Hepatocyte (in vitro differentiated cells): ENCODE measurements at places on chromosomes 3 and 15.

- DNase-seq: no peak
- H3K4me1 ChIP-seq: no peaks in the 10 kb centered on the region
- H3K27ac ChIP-seq: no peak overlapping the region
- H3K36me3 ChIP-seq: no peaks in the 10 kb centered on the region
- no peak overlapping the region for H3K4me3 ChIP-seq
These were observed 121.4 kb downstream of the FBLN2 start for GRCh38 chr3:13670292-13670691.

- peaks cover 23% of the 10 kb centered on the region for H3K36me3 ChIP-seq
- H3K4me1 ChIP-seq: no peaks in the 10 kb centered on the region
- no peaks in the 10 kb centered on the region for H3K27me3 ChIP-seq
- DNase-seq: no peak
- no peak overlapping the region for H3K27ac ChIP-seq
- H3K4me3 ChIP-seq: no peak overlapping the region
These were observed 27.1 kb downstream of the GOLGB1 start for GRCh38 chr3:121722411-121722810.

DNA sequence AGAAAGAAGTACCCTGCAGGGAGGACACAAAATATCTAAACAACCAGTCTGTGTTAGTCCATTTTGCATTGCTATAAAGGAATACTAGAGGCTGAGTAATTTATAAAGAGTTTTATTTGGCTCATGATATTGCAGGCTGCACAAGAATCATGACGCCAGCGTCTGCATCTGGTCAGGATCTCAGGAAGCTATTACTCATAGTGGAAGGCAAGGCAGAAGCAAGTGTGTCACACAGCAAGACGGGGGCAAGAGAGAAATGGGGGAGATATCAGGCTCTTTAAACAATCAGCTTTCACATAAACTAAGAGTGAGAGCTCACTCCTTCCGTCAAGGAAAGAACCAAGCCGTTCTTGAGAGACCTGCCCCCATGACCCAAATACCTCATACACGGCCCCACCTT, 614.8 kb downstream of the ZIC1 start:
- no peaks in the 10 kb centered on the region for H3K4me1 ChIP-seq
- H3K27me3 ChIP-seq: no peaks in the 10 kb centered on the region
- DNase-seq: no peak
- H3K27ac ChIP-seq: no peak overlapping the region
- no peaks in the 10 kb centered on the region for H3K36me3 ChIP-seq

GRCh38 chr15:66937588-66937987, 127.8 kb upstream of the SMAD3 start:
- DNase-seq: no peak
- H3K4me3 ChIP-seq: no peak overlapping the region
- no peak overlapping the region for H3K27ac ChIP-seq
- H3K36me3 ChIP-seq: no peaks in the 10 kb centered on the region

- H3K36me3 ChIP-seq: no peaks in the 10 kb centered on the region
- no peak overlapping the region for H3K27ac ChIP-seq
- H3K4me3 ChIP-seq: no peak overlapping the region
- H3K4me1 ChIP-seq: no peaks in the 10 kb centered on the region
These were observed 413.0 kb upstream of the DPH6 start for GRCh38 chr15:35958975-35959374.

DNA sequence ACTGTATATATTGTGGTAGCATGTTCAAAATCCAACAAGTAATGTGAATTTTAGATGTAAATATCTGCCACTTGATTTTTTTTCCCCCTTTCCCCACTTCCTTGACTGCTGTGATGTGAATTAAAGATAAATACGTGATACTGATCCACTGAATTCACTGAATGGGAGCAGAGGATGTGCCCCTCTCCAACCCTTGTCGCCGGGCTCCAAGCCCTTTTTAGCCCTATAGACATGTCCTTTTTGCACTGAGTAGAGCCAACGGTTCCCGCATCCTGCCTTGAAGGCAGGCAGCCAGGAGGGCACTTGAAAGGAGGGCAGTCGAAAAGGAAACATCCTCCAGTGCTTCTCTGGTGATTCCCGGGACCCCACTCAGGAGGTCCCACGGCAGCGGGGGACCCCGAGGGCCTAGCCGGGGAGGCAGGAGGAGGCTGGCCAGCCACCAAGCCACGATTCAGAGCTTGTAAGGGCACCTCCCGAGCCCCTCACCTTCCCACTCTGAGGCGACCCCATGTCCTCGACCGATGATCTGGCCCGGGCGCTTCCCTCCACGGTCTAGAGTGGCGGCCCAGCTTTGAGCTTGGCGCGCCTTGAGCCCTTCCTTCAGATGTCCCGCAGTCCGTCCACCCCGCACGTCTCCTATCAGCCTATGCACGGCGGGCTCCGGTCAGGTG, 901 bp upstream of the MANF start:
- peak; percentile 63 for DNase-seq
- H3K4me3 ChIP-seq: peak overlapping the region; percentile 65
- H3K27ac ChIP-seq: peak overlapping the region; percentile 96
- no peaks in the 10 kb centered on the region for H3K27me3 ChIP-seq
- H3K4me1 ChIP-seq: peaks cover 31% of the 10 kb centered on the region

- no peak overlapping the region for H3K4me3 ChIP-seq
- peaks cover 65% of the 10 kb centered on the region for H3K27me3 ChIP-seq
These were observed 952 bp upstream of the CHST2 start for GRCh38 chr3:143118630-143119008.

DNA sequence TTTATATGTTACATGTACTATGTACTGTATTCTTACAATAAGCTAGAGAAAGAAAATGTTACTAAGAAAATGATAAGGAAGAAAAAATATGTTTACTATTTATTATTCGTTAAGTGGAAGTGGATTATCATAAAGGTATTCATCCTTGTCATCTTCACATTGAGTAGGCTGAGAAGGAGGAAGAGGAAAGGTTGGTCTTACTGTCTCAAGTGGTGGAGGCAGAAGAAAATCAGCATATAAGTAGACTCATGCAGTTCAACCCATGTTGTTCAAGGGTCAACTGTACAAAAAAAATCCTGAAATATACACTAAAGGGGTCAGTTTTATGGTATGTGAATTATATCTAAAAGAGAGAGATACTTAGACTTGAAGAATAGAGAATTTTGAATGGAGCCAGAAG, 5.7 kb downstream of the HMG20A start:
- no peak for DNase-seq
- H3K4me1 ChIP-seq: no peaks in the 10 kb centered on the region
- H3K4me3 ChIP-seq: no peak overlapping the region
- H3K27ac ChIP-seq: no peak overlapping the region
- no peaks in the 10 kb centered on the region for H3K27me3 ChIP-seq

DNA sequence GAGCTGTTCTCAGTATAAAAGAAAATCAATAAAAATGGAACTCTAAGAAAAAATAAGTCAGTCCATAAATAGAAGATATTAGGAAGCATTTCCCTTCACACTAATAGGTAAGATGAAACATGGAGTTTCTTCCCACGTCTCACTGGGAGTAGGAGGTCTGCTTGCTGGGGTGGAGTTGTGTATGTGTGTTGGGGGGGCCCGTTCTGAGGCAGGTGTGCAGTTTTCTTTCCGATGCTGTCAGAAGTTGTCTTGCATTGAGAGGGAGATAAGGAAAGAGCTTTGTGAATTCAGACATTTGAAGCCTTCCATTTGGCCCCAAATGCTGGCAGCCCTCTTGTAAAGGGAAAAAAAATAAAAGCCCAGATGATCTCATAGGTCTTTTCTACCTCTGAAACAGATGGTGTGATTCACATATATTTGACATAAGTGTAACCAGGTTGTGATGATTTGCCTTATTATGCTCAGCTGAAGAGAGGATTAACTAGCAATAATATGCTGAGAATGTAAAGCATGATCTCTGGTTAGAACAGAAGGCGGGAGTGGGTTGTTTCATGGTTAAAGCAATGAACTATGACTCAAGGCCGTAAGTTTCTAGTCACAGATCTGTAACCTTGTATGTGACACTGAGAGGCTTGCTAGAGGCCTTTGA, 8.8 kb downstream of the RASGRP1 start:
- DNase-seq: no peak
- H3K36me3 ChIP-seq: no peaks in the 10 kb centered on the region
- H3K4me3 ChIP-seq: no peak overlapping the region
- peaks cover 1% of the 10 kb centered on the region for H3K27me3 ChIP-seq
- no peak overlapping the region for H3K27ac ChIP-seq

- no peaks in the 10 kb centered on the region for H3K27me3 ChIP-seq
- H3K4me3 ChIP-seq: no peak overlapping the region
- no peaks in the 10 kb centered on the region for H3K36me3 ChIP-seq
These were observed 14.9 kb upstream of the SHC4 start for GRCh38 chr15:48978638-48979037.

DNA sequence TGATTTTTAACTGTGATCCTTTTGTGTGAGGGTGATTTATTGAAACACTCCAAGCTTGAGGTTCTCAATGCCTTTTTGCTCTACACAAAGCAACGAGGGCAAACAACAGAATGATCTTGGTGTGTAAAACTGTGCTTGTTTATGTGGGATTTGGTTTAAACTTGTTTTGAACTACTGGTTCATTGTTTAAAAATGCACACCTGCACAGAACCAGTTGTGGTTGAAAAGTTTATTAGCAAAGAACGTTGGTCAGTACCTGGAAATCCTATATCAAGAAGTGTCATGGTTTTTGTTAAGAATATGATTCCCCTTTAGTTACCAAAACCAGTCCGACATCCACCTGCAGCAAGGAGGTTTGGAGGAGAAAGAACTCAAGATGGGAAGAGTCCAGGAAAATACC, 239.4 kb downstream of the WNT5A start:
- DNase-seq: no peak
- H3K4me1 ChIP-seq: peaks cover 17% of the 10 kb centered on the region
- no peak overlapping the region for H3K27ac ChIP-seq
- no peaks in the 10 kb centered on the region for H3K36me3 ChIP-seq
- H3K4me3 ChIP-seq: no peak overlapping the region

- no peaks in the 10 kb centered on the region for H3K4me1 ChIP-seq
- peak; percentile 60 for DNase-seq
- no peak overlapping the region for H3K27ac ChIP-seq
- H3K4me3 ChIP-seq: no peak overlapping the region
- no peaks in the 10 kb centered on the region for H3K27me3 ChIP-seq
These were observed 35.8 kb upstream of the SLC24A5 start for GRCh38 chr15:48084759-48085590.

DNA sequence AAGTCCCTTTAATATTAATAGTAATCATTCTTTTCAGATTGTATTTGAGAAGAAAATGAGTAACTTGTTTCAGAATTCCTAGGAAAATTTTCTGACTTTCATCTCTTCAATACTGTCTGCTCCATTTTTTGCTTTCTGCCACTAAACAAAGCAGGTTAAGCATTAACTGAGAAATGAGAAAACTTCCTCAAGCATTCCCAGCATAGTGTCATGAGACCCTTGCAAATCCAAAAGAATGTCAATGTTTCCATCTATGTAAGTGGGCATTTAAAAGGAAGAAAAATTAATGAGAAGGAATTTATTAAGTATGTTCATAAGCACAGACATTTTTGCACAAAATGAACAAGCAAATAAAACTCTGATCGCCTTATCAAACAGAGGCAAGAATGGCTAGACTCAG, 148.0 kb upstream of the STRIT1 start:
- H3K27me3 ChIP-seq: no peaks in the 10 kb centered on the region
- no peak for DNase-seq
- H3K4me3 ChIP-seq: no peak overlapping the region
- no peaks in the 10 kb centered on the region for H3K4me1 ChIP-seq

DNA sequence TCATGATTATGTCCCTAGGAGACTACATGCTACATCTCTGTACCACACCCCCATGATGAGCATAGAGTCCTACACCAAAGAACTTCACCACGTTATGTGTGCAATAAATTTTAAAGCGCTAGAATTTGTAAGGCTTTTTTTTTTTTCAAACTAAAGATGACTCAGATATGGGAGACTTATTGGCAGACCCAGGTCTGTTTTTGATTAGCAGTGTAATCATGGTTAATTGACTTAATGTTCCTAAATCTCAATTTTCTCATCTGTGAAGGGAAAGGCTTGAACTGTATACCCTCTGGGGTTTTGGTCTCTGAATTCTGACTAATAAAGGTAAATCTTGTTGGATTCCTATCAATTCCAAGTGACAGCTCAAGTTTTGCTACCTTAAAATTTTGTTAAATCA, 26.4 kb downstream of the ABI3BP start:
- no peak overlapping the region for H3K4me3 ChIP-seq
- no peak overlapping the region for H3K27ac ChIP-seq
- no peaks in the 10 kb centered on the region for H3K36me3 ChIP-seq
- no peak for DNase-seq
- H3K4me1 ChIP-seq: no peaks in the 10 kb centered on the region
- no peaks in the 10 kb centered on the region for H3K27me3 ChIP-seq

DNA sequence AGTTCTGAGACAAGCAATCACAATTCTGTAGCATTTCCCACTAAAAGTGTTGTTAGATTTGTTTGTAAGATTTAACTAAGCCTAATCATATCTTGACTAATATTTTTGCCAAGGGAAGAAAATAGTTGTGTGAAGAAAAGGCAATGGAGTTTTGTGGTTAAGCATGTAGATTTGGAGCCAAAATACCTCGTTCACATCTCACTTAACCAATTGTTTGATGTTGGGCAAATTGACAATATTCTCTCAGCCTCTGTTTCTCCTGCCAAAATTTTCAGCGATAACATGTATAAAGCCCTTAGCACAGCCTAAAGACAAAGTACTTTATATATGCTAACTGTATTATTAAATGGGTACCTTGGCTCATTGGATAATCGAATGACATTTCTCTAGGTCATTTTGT, 20.5 kb upstream of the CDIN1 start:
- H3K27ac ChIP-seq: no peak overlapping the region
- H3K4me1 ChIP-seq: no peaks in the 10 kb centered on the region
- DNase-seq: no peak
- H3K4me3 ChIP-seq: no peak overlapping the region
- no peaks in the 10 kb centered on the region for H3K27me3 ChIP-seq
- no peaks in the 10 kb centered on the region for H3K36me3 ChIP-seq

- H3K4me1 ChIP-seq: no peaks in the 10 kb centered on the region
- H3K4me3 ChIP-seq: no peak overlapping the region
- DNase-seq: no peak
- no peak overlapping the region for H3K27ac ChIP-seq
- H3K36me3 ChIP-seq: no peaks in the 10 kb centered on the region
- no peaks in the 10 kb centered on the region for H3K27me3 ChIP-seq
These were observed 22.1 kb downstream of the CLEC3B start for GRCh38 chr3:45048244-45048643.

- H3K36me3 ChIP-seq: no peaks in the 10 kb centered on the region
- DNase-seq: no peak
- H3K4me1 ChIP-seq: no peaks in the 10 kb centered on the region
- H3K4me3 ChIP-seq: no peak overlapping the region
- no peaks in the 10 kb centered on the region for H3K27me3 ChIP-seq
These were observed 9.8 kb upstream of the TMEM40 start for GRCh38 chr3:12768579-12769527.

DNA sequence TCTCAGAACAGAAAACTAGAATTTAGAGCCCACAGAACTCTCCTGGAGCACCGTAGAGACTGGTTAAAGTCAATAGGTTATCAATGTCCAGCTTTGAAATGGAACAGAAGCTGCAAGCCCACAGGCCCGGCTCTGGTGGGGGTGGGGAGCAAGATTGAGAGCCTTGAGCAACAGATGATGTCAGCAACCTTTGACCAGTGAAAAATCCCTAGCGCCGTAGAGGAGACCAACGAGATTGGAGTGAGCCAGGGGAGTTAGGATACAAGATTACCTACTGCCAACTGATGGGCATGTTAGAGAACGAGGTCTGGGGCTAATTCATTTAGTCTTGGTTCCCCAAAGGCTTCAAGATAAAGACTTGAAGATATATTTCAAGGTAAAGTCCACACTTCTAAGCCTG, 345.5 kb upstream of the LMCD1 start:
- H3K36me3 ChIP-seq: no peaks in the 10 kb centered on the region
- no peaks in the 10 kb centered on the region for H3K27me3 ChIP-seq
- no peaks in the 10 kb centered on the region for H3K4me1 ChIP-seq
- H3K27ac ChIP-seq: no peak overlapping the region
- DNase-seq: no peak
